ENCODE measurements at places on chromosomes 2 and 18.

DNA sequence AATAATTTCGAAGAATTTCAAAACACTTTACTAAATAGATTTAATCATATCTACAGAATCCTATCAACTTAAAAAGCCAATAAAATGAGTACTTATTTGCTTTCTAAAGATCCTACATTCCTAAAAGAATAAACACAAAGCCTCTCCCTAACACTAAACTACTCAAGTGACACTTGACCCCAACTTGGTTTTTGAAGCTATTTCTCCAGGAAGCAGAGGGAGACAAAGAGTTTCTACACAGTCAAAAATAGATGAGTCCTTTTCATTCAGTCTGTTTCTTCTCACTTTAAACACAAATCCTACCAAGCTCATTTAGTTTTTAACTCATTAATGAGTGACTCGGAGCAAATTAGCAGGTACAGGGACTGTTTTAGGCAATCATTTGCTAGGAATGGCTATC lies 2.1 kb downstream of the ATL2 start:
- DNase-seq, result no peak

- DNase-seq, result peak; percentile 4
Observed at GRCh38 chr2:9422321-9423099, 818 bp downstream of the ITGB1BP1 start.

GRCh38 chr2:104787298-104788065 lies 66.4 kb upstream of the POU3F3 start:
- no peak for DNase-seq

DNA sequence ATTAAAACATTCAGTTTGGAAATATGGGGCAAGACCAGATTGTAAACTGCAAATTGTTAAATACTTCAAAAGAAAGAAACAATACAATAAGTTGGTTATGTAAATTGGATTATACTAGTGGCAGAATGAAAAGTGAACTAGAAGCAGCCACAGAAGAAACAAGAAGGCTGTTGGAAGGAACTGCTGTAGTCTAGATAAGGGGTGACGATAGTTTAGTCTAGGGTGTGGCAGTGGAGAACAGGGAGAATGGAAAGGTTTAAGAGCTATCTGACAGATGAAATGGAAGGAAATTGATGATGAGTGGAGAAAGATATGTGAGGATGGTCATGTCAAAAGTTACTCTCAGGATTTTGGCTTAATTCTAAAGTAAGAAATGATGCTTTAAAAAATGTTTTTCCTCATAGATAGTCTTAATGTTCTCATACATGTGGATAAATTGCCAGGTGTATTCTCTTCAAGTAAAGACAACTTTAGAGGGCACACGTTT lies 179.7 kb downstream of the GPD2 start:
- DNase-seq, result no peak

DNA sequence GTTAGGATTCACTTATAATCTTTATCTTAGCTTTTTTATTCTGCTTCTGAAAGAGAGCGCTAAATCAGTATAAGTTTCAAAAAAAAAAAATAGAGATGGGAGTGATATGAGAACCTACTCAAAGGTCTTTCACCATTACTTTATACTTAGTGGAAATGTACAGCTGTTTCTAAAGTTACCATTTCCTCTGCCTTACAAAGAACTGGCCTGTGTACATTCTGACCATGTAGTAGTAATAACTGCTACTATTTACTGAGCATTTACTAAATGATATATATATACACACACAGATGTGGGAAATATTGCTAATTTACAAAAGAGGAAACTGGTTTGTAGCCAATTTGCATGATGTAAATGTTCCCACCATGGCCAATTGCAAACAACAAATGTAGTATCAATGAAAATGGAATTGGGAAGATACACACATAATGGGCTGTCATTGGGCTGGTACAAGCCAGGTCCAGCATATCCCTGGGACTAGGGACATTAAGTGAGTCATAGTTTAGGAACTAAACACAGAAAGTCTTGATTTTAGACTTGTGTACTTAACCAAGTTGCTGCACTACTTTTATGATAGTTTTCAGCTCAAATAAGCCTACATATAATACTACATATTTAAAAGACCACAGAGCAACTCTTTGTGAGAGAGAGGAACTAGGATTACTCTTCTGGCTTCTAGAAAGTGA lies 67.1 kb downstream of the DYNC1I2 start:
- DNase-seq, result no peak

DNA sequence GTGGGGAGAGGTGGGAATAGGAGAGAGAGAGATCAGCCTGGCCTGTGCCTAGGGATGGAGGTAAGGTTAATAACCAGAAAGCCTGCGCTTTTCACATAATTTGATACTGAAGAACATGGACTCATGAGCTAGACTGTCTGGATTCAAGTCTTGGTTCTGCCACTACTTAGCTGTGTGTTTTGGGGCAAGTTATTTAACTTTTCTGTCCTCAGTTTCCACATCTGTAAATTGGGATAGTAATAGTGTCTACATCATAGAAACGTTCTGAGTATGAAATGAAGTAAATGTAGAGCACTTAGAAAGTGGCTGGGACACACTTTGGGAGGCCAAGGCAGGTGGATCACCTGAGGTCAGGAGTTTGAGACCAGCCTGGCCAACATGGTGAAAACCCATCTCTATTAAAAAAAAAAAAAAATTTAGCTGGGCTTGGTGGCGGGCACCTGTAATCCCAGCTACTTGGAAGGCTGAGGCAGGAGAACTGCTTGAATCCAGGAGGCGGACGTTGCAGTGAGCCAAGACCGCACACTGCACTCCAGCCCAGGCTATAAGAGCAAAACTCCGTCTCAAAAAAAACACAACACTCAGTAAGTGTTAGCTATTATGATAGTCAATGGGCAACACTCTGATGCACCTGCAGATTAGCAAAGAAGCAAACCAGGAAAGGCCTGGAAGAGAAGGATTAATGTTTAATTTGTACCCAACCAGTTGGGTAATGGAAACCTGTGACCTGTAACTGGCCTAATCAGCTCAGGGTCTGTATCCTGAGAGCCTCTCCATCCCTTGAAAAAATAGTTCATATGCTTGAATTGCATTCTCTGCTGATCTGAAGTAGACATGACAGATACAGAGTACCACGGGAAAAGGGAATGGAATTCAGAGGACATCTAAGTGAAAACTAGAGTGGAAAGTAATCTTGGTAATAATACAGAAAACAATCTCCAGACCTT lies 6.8 kb downstream of the GALM start:
- no peak for DNase-seq

- DNase-seq, result no peak
Observed at GRCh38 chr2:11166476-11166875, 11.2 kb downstream of the SLC66A3 start.

DNA sequence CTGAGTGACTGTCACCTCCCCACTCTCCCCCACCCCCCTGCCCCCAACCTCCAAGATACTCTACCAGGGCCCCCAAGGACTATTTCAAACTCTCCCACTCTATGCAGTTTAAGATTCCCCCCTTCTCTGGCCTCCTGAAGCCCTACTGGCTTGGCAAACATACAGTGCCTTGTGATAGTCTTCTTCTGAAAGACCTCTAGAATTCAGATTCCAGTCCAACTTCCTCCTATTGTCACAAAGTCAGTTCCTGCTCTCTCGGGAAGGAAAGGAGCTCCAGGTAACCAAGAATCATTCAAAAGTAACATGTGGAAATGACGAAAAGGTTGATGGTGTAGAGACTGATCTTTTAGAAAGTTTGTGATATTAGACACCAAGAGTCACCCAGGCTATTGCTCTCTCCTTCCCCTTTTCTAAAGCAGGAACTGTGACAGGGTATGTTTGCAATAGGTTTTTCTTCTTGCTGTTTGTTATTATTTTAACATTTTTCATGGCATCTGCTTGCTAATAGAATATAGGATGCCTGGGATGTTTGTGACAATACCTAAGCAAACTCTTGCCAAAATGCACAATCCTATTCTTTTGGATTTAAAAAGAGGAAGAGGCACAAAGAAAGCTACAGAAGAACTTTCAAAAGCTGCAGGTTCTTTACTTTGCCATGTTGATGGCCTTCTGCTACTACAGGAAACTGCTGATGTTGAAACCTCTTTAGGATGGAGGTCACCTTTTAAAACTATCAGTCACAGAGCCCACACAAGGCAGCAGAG lies 93.5 kb upstream of the MGAT4A start:
- DNase-seq, result no peak

DNA sequence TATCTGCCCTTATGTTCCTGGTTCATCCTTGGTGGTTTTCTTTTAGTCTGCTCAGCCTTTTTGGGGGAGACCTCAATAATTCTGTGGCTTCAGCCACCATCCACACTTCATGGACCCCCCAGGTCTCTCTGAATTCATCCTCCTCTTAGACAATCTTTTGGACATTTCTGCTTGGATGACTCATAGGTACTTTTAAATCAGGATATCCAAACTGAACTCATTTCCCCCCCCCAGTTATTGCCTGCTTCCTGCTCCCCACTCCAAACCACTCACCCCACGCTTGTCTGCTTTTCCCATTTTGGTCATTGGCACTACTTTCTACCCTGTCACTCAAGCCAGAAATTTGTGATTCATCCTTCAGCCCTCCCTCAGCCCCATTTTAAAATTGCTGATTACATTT lies 78.5 kb downstream of the TANC1 start:
- DNase-seq, result no peak

GRCh38 chr18:68283834-68284233 lies 431.1 kb downstream of the TMX3 start:
- no peak for DNase-seq

DNA sequence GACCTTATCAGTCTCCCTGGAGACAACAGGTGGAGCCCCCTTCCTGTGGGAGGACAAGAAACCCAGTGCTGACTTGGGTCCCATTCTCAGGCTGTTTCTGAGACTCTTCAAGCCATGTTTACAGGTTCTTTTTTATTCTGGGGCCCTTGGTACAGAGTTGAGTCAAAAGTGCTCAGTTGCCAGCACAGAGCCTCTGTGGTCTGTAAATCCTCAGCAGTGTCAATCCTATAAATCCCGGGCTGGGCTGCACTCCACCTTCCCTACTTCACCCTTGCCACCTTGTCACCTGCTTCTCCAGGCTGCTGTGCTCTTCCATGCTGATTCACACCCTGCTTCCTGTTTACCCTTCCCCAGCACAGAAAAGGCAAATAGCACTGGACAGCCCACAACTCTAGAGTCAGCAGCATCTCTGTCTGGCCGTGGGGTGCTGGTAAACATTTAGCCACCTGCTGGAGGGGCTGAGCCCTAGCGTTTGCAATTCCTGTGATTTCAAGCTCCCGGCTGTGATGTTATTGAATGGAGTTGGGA lies 74.7 kb downstream of the TNFRSF11A start:
- no peak for DNase-seq

GRCh38 chr2:223782629-223783028 lies 54.8 kb downstream of the AP1S3 start:
- no peak for DNase-seq

- DNase-seq, result no peak
Observed at GRCh38 chr2:236657215-236657614, 87.6 kb downstream of the ACKR3 start.

DNA sequence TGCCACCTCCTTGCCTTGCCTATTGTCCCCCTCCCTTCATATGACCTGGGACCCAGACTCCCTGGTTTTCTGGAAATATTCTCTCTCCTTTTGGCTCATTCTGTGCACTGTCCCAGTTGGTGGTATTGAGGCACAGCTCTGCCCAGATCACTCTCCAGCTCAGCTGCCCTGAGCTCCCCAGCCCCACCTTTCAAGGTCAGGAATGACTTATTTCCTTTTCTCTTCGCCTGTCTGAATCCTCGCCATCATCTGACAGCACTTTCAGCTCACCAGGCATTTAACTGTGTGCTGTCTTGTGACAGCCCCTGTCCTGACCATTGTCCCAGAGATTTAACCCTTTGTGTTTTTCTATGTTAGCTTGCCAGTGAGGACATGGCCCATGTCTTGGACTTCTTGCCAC lies 133.0 kb downstream of the MSH2 start:
- no peak for DNase-seq

GRCh38 chr2:36355890-36356297 lies 316 bp downstream of the CRIM1 start:
- DNase-seq, result no peak

DNA sequence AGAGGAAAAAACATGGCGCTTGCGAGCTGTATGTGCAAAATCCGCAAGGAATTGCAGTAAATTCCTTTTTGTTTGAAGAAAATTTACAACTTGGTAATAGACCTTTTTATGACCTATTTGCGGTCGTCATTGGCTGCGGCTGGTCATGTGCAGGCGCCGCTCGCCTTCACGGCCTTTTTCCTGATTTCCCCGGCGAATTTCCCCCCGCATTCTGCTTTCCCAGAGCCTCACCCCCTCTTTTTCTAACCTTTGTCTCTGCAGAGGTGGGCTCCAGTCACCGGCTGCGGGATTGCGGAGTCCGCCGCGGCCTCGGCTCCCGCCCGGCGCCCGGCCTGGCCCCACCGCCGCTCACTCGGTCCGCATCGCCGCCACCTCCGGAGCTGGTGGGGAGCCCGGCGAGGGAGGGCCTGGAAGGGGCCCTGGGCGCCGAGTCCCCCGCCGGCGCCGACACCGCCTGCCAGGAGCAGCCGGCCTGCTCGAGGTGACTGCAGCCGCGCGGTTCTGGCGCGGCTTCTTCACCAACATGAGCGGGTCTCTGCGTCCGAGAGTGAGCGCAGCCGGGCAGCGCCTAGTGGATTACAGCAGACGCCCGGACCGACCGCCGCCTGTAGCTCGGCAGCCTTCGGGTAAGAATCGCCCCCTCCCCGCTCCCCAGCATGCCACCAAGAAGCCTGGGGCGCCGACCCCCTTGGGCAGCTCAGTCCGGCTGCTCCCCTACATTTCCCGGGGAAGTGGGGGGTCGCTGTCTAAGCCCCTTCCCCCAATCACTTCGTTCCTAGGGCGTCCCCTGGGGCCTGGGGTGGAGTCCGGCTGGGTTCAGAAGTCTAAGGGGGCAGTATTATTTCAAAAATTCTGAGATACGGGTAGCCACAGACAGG lies 7.1 kb downstream of the HOXD8 start:
- DNase-seq, result no peak

DNA sequence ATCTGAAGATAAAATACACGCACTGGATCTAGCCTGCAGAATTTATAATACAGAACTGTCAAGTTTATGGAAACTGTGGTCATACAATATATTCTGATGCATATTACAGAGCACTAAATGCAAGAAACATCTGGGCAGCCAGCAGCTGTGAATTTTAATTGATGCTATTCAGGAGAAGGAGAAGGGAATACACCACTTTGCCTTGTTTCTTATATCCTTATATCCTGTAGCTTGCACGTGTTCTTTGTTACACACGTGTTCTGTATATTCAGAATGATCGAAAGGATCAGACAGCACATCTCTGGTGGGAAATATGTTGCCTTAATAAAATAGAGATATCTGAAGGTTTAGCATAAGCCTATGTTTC lies 335.8 kb downstream of the AGPS start:
- DNase-seq, result no peak

DNA sequence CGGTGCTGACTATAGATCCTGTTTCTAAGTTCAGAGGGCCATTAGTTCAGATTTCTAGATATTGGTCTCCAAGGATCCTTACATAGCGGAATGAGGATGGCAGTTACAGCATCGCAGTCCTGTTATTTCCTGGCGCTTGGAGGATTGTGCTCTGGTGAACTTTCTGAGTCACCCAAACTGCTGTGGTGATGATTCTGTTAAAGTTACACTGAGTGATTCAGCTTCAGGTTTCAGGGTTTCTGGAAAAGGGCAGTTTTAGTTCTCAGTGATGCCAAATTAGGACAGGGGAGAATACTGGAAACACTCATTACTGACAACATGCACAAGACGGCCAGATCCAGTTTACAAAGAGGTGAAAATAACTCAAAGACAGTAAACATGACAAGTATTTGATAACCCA lies 52.1 kb upstream of the ANKRD62 start:
- DNase-seq, result no peak

- no peak for DNase-seq
Observed at GRCh38 chr18:7840411-7840810, 273.3 kb downstream of the PTPRM start.

GRCh38 chr18:58324824-58325480 lies 280.9 kb downstream of the NEDD4L start:
- DNase-seq, result no peak

Measured in stimulated activated CD8-positive, alpha-beta memory T cell treated with anti-CD3 and anti-CD28 coated beads, Interleukin-4, amount 100 ng/mL, for 1 hour (primary cell).